ENCODE measurements at places on chromosomes 5 and 9.

- no peak for DNase-seq
Measured at GRCh38 chr5:164772122-164772521, 1266.7 kb downstream of the MAT2B start.

- peak; percentile 17 for DNase-seq
Measured at GRCh38 chr5:150142959-150143349, 12.7 kb downstream of the PDGFRB start.

DNA sequence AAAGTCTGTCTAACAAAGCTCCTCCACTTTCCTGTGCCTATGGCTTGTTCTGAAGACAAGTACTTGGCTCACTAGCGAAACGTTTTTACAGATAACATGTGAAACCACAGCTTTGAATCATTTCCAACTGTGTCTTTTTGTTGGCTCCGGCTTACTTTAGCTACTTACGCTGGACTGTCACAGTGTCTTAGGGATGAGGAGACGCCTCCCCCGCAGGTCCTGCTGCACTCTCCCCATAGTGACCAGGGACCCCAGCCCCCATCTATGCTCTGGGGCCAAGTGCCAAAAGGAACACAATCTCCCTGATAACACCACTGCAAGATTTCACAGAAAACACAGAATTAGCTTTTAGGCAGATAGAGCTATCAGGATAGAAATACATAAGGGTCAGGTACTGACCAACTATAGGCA, 219.1 kb downstream of the ADAMTS6 start:
- no peak for DNase-seq

GRCh38 chr5:77209495-77210090, 887 bp upstream of the PDE8B start:
- no peak for DNase-seq

DNA sequence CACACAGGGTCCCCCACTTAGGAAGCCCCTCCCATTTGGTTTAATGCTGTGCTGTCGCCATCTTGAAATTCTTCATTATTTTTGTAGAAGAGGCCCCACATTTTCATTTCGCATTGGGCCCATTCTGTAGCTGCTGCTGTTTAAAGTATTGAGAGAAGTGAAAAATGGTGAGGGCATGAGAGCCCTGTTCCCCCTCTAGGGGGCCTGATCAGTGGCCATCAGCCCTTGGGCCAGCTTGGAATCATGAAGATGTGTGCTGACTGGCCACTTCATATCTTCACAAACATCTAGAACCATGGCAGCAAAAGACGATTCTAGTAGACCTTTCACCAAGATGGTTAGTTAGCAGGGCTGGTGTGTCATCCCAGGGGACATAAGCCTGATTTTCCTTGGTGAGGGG, 3.3 kb downstream of the TMEM268 start:
- DNase-seq = no peak

DNA sequence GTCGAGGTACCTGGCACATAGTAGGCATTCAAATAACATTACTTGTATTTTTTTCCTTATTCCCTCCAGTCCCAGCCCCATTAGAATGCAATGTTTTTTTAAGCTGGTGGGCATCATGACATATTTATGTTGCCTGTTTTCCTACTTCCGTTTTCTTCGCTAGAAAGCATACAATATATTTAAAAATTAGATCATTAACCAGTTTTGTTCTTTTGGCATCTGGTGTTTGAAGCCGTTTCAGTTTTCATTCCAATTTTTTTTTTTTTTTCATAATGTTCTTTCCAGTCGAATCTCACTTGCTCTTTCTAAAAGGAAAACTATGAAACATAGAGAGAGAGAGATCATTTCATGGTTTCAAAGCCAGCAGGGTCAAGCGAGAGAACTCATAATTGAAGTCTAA, 228.3 kb upstream of the C9orf72 start:
- no peak for DNase-seq

GRCh38 chr5:157470631-157471030, 10.6 kb downstream of the NIPAL4 start:
- no peak for DNase-seq

- no peak for DNase-seq
Measured at GRCh38 chr9:123120131-123120530, 86.7 kb downstream of the GPR21 start.

- DNase-seq = no peak
Measured at GRCh38 chr9:133828338-133828997, 90.3 kb upstream of the SARDH start.

Measured in HT-29 (cell line).